ENCODE measurements at places on chromosomes 11 and 22.

- DNase-seq, result peak; percentile 93
Observed at GRCh38 chr11:61369372-61370348, 7.5 kb downstream of the TMEM138 start.

DNA sequence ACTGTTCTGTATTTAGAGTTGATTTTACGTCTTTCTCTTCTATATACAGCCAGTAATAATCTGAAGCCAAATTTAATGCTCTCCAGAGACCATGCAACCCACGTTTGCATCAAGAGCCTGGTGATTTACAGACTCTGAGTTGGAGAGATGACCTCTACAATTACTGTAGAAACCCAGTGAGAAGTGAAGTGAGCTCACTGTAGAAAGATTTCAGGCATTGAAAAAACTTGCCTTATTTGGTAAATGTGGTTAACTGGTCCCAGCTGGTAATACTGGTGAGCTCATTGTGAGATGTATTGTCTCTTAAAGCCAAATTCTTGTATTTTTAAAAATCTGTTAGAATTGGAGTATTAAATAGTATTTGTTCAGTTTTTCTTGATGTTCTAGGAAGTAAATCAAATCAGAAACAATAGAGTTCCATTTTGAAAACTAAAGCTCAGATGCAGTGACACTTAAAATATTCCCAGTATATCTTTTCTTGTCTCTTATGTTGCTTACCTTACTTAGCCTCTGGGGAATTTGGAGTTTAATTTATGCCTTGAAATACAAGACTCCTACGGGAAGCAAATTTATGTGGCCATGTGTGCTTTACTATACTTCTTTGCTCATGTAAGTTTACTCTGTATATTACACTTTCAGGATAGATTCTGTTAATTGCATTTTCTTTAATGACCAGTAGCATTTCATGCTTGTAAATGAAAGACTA lies 189.9 kb downstream of the ARHGAP42 start:
- DNase-seq, result peak; percentile 99

GRCh38 chr11:27150098-27150497 lies 109.5 kb downstream of the BBOX1 start:
- no peak for DNase-seq

- DNase-seq, result no peak
Observed at GRCh38 chr22:31822523-31822922, 68.7 kb downstream of the DEPDC5 start.

DNA sequence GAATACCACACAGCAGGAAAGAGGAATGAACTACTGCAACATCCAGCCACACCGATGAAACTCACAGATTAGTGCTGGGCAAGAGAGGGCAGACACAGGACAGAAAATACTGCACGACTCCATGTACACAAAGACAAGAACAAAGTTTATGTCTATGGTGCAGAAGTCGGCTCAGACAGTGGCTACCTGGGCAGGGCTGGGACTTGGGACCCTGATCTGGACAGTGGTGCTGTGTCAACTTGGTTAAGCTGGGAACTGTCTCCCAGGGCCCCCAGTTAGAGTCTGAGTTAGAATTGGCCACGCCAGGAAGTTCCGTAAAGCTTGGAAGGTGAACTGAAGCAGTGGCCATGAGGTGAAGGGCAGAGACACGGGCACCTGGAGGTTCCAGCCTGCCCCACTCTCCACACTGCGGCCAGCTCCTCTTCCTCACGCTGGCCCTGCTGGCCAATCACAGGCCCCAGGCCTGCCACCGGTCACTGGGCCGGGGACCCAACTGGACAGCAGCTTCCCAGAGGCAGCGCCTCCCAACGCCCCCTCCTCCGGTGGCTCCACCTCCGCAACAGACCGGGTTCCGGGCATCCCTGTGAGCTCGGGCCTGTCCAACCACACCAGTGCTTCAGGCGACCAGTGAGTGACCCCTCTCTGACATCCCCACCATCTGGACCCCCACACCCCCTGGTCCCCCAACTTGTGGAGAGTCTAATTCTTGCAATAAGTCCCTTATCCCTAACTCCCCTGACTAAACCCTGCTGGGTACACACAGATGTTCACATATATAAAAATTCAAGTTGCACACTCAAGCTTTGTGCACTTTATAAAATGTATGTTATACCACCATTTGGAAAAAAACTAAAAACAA lies 93.7 kb downstream of the MICAL3 start:
- no peak for DNase-seq

- DNase-seq, result no peak
Observed at GRCh38 chr11:1757861-1758610, 5.7 kb downstream of the CTSD start.

- DNase-seq, result peak; percentile 59
Observed at GRCh38 chr22:39297490-39298240, 21.8 kb downstream of the RPL3 start.

- no peak for DNase-seq
Observed at GRCh38 chr11:19816817-19817216, 104.2 kb downstream of the NAV2 start.

DNA sequence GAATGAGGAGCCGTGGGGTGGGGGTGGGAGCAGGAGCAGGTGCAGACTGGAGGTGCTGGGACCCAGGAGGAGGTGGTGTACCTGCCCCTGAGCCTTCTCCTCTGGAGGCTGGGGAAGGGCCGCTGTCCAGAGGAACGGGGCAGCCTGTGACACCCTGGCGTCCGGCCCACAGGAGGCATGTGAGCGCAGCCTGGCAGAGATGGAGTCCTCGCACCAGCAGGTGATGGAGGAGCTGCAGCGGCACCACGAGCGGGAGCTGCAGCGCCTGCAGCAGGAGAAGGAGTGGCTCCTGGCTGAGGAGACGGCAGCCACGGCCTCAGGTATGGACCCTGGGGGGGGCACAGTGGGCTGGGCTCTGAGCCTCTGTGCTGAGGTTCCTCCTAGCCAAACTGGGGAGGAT lies 42.2 kb upstream of the GCAT start:
- no peak for DNase-seq

DNA sequence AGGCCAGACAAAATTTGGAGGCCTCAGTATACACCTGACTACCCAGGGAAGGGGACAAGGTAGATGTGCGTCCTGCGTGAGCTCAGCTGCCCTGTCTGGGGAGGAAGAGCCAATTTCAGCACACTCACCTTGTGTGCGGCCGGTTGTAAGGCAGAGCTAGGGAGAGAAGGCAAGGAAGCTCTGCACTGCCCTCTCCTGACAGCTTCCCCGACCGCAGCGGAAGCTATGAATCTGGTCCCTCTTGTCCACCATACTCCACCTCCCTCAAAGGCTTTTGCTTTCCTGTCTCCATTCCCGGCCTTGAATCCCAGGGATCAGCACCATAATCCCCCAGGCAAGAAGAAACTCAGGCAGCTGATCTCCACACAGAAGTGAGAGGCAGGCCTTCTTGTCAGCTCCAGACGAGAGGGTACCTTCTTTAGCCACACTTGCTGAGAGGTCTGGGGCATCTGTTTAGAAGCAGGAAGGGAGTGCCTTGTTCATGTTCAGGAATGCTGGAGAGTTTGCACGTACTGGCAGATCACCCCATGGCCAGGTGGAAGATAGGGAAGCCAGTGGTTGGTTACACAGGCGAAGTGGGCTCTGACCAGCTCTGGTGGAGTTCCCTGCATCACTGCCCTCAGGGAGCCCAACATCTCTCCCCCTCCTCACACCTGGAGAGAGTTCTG lies 62.5 kb downstream of the FEZ1 start:
- DNase-seq, result peak; percentile 56

GRCh38 chr22:42863349-42863961 lies 6.4 kb upstream of the ARFGAP3 start:
- DNase-seq, result peak; percentile 98

DNA sequence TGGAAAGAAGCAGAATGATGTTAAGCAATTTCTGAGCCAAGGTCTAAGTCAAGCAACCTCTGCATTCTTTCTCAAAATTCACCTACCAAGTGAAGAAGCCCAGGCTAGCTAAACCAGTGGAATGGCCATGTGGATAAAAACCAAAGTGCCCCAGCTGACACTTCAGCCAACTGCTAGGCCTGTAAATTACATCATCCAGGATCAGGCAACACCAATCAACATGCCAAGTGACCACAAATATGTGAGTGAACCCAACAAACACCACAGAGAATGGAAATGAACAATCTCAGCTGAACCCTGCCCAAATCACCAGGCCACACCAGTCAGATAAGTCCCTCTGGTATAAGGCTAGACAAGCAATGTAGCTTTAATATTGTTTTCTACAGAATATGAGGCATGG lies 25.1 kb upstream of the FJX1 start:
- peak; percentile 89 for DNase-seq

- DNase-seq, result no peak
Observed at GRCh38 chr11:79060081-79060953, 380.5 kb downstream of the TENM4 start.

- no peak for DNase-seq
Observed at GRCh38 chr11:22778642-22779041, 51.0 kb downstream of the SVIP start.

DNA sequence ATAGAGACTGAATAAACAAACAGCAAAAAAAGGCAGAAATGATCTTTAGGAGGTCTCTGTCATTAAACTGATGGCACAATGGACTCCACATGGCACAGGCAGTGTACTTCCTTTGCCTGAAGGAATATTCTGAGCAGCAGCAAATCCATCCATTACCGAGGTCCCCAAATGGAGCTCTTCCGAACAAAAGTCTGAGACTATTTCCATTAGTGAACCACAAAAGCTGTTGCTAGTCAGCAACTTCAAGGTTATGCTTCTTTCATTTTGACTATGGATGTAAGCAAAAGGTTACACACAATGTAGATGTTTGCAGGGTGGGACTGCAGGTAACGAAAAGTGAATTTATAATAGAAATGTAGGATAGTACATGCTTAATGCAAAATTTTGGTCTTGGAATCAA lies 14.5 kb downstream of the NARS2 start:
- no peak for DNase-seq

- DNase-seq, result no peak
Observed at GRCh38 chr11:1153105-1153950, 4.4 kb upstream of the MUC5AC start.

GRCh38 chr11:34487430-34487829 lies 26.2 kb downstream of the ELF5 start:
- no peak for DNase-seq

GRCh38 chr11:30495437-30495836 lies 90.7 kb downstream of the MPPED2 start:
- DNase-seq, result no peak

DNA sequence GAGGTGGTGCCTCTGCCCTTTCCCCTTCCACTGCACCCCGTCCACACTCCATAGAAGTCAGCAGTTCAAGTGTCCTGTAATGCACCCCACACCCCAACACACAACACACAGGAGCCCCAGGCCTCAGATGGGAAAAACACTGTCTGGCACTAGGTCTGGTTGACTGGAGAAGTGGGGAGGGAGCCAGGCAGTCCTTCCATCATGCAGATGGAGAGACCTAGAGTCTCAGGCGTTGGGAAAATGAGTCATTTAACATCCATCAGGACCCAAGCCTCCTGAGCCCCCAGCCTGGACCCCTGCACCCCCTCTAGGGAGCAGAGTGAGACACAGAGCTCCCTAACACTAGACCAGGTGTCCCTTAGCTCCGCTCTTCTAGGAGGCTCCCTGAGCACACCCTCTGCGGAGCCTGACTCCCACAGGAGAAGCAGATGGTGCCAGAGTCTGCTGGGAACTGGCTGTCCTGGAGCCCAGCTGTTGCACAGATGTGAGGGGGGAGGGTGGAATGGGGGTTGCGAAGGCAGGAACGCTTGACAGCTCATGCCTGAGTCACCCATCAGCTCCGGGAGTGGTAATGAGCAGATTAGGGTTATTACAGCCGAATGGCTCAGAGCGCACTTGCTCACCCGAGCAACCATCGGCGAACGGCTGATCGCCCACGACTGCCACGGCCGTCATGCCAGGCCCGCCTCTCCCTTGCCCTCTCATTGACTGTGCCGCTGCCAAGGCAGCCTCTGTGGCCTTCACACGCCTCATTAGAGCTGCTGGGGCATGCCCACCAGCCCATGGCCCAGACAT lies 22.1 kb upstream of the SYT7 start:
- peak; percentile 98 for DNase-seq

- DNase-seq, result peak; percentile 66
Observed at GRCh38 chr22:47281126-47282106, 519.0 kb downstream of the TBC1D22A start.

DNA sequence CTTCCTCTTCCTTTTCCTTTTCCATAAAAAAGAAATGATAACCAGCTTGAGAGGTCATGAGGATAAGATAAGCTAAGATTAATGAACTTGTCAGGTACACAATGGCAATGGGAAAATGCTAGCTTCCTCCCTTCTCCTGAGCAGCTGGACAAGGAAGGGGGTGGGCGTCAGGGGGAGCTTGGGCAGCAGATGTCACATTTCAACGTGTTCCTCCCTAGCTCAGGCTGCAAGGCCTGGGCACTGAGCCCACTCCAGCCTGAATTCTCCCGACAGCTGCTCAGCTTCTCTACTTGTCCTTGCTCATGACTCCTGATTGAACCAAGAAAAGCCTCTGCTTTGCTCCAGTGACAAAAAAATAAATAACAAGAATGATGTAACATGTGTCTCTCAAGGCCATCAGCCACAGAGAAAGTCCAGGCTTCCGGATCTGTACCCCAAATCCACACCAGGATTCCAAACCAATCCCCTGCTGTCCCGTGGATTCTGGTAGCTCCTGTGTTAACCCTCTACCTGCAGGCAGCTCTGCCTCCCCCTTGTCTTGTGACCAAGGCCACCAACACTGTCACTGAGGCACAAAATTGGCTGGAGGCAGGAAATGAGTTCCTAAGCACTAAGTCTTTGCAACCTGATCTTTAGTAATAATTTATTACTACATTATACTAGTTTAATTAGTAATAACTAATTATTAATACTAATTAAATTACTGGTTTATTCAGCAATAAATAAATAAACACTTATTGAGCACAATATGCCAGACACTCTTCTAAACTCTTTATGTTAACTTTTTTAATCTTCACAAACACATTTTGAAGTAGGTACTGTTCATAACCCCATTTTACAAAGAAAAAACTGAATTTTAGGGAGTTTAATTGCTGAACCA lies 146.5 kb downstream of the CCDC34 start:
- DNase-seq, result peak; percentile 90

- no peak for DNase-seq
Observed at GRCh38 chr11:134716582-134716981, 304.5 kb upstream of the B3GAT1 start.

GRCh38 chr11:117456027-117456720 lies 128.5 kb downstream of the CEP164 start:
- DNase-seq, result no peak

Data from fibroblast of lung (primary cell).